Right ventricle myocardium inferior (tissue), 1 donor: ENCODE measurements at places on chromosomes 7 and 10. TPM values are rescaled to one million over a fixed set of nuclear protein-coding genes. Genes with fewer than 3 reads are reported as not detected.

DNA sequence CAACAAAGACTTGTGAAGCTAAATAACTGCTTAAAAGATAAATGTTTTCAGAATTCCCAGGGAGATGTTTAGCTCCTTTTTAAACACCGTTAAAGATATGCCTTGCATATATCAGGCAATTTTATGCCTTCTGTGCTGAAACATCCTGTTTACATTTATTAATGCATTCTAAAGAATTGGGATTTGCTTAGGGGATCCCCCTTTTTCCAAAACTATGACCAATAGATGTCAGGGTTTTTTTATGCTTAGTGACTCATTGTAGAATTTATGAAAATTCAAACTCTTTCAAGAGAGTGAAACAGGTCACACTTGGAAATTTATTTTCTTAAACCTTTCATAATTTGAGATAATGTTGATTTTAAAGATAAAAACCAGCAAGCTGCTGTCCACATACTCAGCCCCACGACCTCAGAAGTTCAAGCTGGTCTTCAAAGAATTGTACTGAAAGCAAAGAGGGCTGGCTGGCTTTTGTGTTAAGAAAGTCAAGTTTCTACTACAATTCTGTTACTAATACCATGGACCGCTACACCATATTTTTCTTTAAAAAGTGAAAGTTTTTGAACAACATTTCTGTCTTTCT, 411.8 kb downstream of the ETV1 start:
- no peak for DNase-seq

- DNase-seq, result no peak
These were observed 43.8 kb downstream of the DENND2A start for GRCh38 chr7:140596519-140597427.

GRCh38 chr10:20274571-20274970, 458.3 kb downstream of the PLXDC2 start:
- no peak for DNase-seq

DNA sequence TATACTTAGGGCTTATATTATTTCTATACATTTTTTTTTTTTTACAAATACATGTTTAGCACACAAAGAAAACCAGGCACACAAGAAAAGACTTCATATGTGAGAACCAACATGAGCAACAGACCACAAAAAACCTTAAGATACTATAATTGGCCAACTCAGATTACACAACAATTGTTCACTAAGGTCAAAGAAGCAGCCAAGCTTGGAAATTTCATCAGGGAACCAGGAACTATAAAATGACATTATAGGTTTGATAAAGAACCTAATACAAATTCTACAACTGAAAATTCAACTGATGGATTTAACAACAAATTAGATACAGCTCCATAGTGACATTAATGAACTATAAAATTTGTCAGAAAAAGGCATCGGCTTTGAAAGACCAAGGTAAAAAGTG, 4.4 kb upstream of the LUC7L2 start:
- no peak for DNase-seq

- no peak for DNase-seq
These were observed 69.8 kb downstream of the ORC5 start for GRCh38 chr7:104137971-104138370.

DNA sequence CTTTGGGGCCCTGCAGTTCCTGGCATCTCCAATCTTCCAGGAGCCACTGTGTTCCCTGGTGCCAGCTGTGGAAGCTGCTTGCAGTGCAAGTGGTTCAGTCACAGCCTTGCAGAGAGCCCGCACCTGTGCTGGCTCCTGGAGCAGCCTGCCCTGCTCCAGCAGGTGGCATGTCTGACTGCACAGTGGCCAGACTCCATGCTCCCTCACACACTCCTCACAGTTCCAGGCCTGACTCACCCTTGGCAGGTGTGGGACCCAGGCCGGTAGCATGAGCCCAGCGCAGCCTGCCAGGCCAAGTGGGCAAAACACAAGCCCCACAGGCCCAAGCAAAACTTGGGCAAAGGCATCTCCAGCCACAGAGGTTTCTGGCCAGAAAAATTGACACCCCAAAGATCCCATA, 33.6 kb upstream of the RELN start:
- peak; percentile 43 for DNase-seq

- DNase-seq, result no peak
These were observed 186.4 kb downstream of the PDE1C start for GRCh38 chr7:31883761-31884164.

DNA sequence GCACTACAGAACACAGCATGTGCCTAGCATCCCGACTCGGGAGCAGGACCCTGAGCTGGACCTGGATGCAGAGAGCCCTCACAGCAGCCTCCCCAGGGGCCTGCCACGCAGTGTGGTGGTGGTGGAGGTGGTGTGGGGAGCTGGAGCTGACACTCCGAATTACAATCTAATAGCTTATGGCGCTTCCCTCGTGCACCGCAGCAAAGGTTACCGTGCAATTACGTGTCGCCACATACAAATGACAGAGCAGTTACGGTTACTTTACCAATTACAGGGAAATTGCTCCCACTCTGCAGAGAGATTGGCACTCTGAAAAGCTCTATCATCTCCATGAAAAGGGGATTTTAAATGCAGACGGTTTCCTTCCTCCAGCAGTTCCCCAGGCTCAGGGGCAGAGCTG, 81.8 kb downstream of the PLXNA4 start:
- DNase-seq, result no peak

GRCh38 chr7:155861480-155861868, 49.2 kb upstream of the SHH start:
- no peak for DNase-seq

GRCh38 chr10:70759781-70760180, 25.4 kb downstream of the TBATA start:
- no peak for DNase-seq

GRCh38 chr10:112875476-112876267, 74.4 kb upstream of the TCF7L2 start:
- no peak for DNase-seq

- no peak for DNase-seq
These were observed 40.0 kb upstream of the GRB10 start for GRCh38 chr7:50822706-50823105.

DNA sequence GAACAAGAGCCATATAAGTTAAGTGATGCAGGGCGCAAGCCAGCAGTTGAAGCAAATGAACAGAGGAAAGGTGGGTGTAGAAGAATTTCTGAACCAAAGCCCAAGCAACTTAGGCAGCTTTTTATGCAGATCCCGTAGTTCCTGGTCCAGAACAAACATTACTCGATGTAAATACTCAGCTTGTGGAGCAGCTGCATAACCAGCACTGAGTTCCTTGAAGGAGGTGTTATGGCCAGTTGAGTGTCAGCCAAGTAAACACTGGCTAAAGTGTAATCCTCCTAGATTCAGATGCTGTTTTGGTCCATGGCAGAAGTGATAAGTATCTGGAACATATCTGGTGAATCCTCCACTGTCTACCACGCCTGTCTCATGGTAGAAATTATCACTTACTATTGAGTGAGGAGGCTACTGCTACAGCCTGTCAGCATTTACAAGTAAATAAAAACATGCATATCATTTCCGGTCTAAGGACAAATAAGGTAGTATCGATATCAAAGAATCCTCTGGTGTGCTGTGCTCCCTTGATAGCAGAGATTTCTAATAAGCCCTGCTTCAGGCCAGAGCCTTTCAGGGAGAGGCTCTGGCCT, 213.9 kb downstream of the DYNC1I1 start:
- no peak for DNase-seq

DNA sequence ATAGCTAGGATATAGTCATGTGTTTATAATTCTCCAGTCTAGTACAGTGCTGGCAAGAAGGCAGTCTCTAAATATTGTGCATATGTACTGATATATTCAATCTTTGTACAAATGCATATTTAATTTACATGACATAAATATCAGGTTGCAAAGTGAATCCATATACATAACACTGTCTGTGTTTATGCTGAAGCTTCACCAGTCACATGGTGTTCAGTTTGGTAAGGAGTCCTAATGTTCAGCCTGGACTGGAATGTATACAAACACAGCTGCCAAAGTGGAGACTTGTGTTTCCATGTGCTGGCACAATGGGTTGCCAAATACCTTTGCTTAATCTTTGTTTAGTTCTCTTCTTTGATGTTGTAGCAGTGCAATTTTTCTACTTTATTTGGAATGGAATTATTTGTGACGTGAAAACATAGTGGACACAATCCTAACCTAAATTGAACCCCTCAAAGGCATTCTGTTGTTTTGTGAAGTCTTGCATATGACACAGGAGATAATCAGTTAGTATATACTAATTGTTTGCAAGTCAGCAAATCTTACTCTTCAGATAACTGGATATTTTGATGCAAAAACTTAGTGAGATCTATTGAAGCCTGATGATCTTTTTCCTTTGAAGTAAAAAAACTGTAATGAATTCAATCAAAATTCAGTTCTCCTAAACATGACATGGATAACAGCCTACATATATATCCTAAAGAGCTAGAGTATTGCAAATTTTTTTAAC, 17.3 kb upstream of the ARL4A start:
- no peak for DNase-seq

- DNase-seq, result no peak
These were observed 48.1 kb downstream of the CTTNBP2 start for GRCh38 chr7:117825132-117825531.

- no peak for DNase-seq
These were observed 107.2 kb upstream of the TCF7L2 start for GRCh38 chr10:112842832-112843360.

- no peak for DNase-seq
These were observed 205.7 kb upstream of the IGFBP3 start for GRCh38 chr7:46126675-46127300.

GRCh38 chr10:59944339-59944935, 38.1 kb upstream of the CCDC6 start:
- DNase-seq, result no peak

DNA sequence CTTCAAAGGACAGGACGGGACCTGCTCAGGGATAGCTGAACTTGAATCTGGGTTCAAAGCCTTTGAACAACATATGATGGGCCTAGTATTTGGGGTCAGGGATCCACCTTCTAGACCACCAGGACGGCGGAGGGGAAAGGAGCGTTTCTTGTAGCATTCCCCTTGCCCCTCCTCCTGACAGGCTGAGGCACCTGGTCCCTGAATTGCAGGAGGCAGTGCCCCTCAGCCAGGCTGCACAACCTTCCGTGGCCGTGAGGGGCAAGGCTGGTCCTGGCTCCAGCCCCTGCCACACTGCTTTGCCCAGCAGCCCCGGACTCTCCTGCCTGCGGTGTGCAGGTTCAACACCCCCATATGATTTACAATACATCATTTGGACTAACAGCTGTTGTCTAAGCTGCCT, 58.1 kb downstream of the INSIG1 start:
- peak; percentile 3 for DNase-seq

- DNase-seq, result no peak
These were observed 335.3 kb downstream of the NRG3 start for GRCh38 chr10:82210331-82210730.

DNA sequence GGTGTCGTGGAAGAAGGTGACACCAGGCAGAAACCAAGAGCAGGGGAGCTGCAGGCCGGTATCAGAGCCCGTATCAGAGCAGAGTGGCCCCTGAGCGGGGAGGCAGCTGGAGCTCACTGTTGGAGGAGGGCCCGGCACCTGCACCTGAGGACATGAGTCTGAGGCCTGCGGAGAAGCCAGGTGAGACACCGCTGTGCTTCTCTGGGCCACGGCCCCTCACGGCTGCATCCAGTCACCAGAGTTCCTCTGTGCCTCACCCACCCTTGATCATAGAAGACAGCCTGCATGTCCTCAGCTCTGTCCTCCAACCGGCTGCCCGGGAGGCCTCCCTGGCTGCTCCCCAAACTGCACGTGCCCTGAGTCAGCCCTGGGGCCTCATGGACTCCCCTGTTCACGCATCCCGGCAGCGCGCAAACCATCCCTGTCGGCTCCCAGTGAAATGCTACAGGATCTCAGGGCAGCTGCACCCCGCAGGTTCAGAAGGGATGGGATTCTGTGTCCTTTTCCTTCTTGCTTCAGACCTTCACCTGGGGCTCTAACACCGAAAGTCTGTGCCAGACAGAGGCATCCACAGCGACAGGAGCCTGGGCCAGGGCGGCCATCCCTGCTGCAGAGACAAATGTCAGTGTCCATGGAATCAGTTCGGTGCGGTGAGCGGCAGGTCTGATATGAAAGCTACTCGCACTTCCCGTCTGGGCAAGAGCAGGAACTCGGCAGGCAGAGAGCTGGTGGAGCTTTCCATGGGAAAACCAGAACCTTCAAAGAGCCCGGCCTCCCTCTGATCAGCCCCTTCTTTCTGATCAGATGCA, 111.9 kb upstream of the FAM20C start:
- DNase-seq, result no peak

The ATG9B gene
- total RNA-seq, result not detected

The SFRP5 gene
- 2.5 TPM for total RNA-seq

The MTG1 gene
- 17.8 TPM for total RNA-seq

The KCNIP2 gene
- 409 TPM for total RNA-seq

The CDHR3 gene
- total RNA-seq, result 3.6 TPM

The GRB10 gene
- 34.7 TPM for total RNA-seq

The STEAP1B gene
- not detected for total RNA-seq

The ACSM6 gene
- total RNA-seq, result not detected

The CYP2C19 gene
- not detected for total RNA-seq

The TMEM236 gene
- 0.51 TPM for total RNA-seq

The VKORC1L1 gene
- total RNA-seq, result 20.8 TPM
